ENCODE measurements at places on chromosomes 2 and 18. TPM values are rescaled to one million over a fixed set of nuclear protein-coding genes. Genes with fewer than 3 reads are reported as not detected.

DAPL1 gene
- not detected for polyA plus RNA-seq

CCDC74B gene
- polyA plus RNA-seq, result 5.3 TPM

APCDD1 gene
- polyA plus RNA-seq, result 114 TPM

PLCD4 gene
- polyA plus RNA-seq, result 1.0 TPM

DNAJC5G gene
- not detected for polyA plus RNA-seq

TSPYL6 gene
- polyA plus RNA-seq, result not detected

MERTK gene
- 16.4 TPM for polyA plus RNA-seq

CENPO gene
- 5.1 TPM for polyA plus RNA-seq

CREG2 gene
- polyA plus RNA-seq, result 2.6 TPM

SERPINB11 gene
- not detected for polyA plus RNA-seq

POTEF gene
- polyA plus RNA-seq, result 12.9 TPM

CAD gene
- polyA plus RNA-seq, result 20.7 TPM

OBSL1 gene
- polyA plus RNA-seq, result 73.7 TPM
